T-helper 17 cell (primary cell): ENCODE measurements at places on chromosomes 6 and 20.
A peak's percentile ranks its signal among the peaks of the same experiment; 100 is the strongest.

- peaks cover 4% of the 10 kb centered on the region for H3K4me1 ChIP-seq
- peaks cover 10% of the 10 kb centered on the region for H3K36me3 ChIP-seq
- H3K27me3 ChIP-seq: no peaks in the 10 kb centered on the region
- DNase-seq: no peak
Measured at GRCh38 chr20:21190869-21191268, 65.0 kb downstream of the KIZ start.

DNA sequence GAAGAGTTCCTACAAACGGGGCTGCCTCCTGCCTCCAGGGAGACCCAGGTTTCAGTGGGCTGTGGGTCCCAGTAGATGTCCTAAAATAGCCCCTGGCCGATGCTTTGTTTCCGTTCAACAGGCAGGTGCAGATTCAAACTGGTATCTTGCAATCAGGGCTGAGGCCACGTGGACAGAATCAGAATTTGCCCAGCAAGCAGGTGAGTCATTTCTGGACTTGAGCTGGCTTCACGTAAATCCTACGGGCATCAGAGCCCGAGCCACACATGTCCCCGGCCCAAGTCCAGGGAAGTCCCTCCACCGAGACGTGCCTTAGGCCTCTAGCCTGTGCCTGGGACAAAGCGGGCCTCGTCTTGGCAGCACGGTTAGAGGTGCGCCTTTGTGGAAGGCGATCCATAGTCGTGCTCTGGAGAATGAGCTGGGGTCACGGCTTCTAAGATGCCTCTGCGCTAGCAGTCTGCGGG lies 101.6 kb upstream of the FRMD1 start:
- H3K27ac ChIP-seq: no peak overlapping the region
- no peak for DNase-seq
- H3K4me3 ChIP-seq: no peak overlapping the region
- no peaks in the 10 kb centered on the region for H3K4me1 ChIP-seq
- H3K27me3 ChIP-seq: peaks cover 23% of the 10 kb centered on the region

DNA sequence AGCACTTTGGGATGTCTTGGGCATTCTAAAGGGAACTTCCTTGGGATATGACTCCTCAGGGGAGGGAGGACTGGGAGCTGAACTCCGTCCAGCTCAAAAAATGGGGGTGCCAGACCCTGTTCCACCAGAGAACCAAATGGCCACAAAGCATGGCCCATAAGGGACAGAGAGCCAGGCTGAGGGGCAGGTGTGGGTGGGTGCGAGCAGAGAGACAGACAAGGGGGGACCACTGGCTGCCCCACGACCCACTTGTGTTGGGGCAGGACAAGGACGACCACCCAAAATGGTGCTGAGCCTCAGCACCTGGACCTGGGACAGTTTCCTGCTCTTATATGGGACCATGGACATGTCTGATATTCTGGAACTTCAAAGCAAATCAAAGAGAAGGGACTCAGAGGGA lies 148.2 kb upstream of the MLN start:
- peaks cover 2% of the 10 kb centered on the region for H3K36me3 ChIP-seq
- peaks cover 14% of the 10 kb centered on the region for H3K27me3 ChIP-seq
- peaks cover 2% of the 10 kb centered on the region for H3K4me1 ChIP-seq
- DNase-seq: no peak
- no peak overlapping the region for H3K4me3 ChIP-seq

DNA sequence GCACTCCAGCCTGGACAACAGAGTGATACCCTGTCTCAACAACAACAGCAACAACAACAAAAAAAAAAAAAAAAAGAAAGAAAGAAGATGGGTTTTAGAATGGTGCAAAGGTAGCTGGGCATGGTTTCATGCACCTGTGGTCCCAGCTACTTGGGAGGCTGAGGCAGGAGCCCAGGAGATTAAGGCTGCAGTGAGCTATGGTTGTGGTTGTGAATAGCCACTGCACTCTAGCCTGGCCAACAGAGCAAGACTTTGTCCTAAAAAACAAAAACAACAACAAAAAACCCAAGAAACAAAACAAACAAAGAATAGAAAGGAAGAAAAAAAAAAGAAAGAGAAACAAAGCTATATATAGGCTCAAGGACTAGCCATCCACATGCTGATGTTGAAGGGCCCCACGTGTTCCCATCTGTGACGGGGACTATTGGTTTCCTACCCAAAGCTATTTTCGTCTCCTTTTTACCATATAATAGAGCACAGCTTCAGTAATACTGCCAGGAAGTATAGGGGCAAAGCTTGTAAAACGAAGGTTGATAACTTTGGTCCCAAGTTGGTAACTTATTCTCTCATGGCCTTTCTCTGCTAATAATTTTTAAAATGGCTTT lies 7.9 kb upstream of the EEF1E1 start:
- H3K4me1 ChIP-seq: no peaks in the 10 kb centered on the region
- no peak overlapping the region for H3K4me3 ChIP-seq
- no peak for DNase-seq
- no peak overlapping the region for H3K27ac ChIP-seq
- peaks cover 50% of the 10 kb centered on the region for H3K27me3 ChIP-seq

GRCh38 chr6:53898026-53898795 lies 103.4 kb downstream of the LRRC1 start:
- no peak for DNase-seq
- H3K4me1 ChIP-seq: peaks cover 2% of the 10 kb centered on the region
- no peak overlapping the region for H3K4me3 ChIP-seq
- H3K27me3 ChIP-seq: no peaks in the 10 kb centered on the region
- no peak overlapping the region for H3K27ac ChIP-seq

- peak overlapping the region; percentile 68 for H3K4me3 ChIP-seq
- peaks cover 69% of the 10 kb centered on the region for H3K4me1 ChIP-seq
- H3K27ac ChIP-seq: no peak overlapping the region
- no peak for DNase-seq
Measured at GRCh38 chr20:48791014-48791413, 36.8 kb downstream of the PREX1 start.

- peaks cover 37% of the 10 kb centered on the region for H3K27me3 ChIP-seq
- no peak overlapping the region for H3K27ac ChIP-seq
- H3K4me1 ChIP-seq: peaks cover 7% of the 10 kb centered on the region
- DNase-seq: no peak
- no peaks in the 10 kb centered on the region for H3K36me3 ChIP-seq
Measured at GRCh38 chr20:1472556-1473245, 6.1 kb upstream of the NSFL1C start.

DNA sequence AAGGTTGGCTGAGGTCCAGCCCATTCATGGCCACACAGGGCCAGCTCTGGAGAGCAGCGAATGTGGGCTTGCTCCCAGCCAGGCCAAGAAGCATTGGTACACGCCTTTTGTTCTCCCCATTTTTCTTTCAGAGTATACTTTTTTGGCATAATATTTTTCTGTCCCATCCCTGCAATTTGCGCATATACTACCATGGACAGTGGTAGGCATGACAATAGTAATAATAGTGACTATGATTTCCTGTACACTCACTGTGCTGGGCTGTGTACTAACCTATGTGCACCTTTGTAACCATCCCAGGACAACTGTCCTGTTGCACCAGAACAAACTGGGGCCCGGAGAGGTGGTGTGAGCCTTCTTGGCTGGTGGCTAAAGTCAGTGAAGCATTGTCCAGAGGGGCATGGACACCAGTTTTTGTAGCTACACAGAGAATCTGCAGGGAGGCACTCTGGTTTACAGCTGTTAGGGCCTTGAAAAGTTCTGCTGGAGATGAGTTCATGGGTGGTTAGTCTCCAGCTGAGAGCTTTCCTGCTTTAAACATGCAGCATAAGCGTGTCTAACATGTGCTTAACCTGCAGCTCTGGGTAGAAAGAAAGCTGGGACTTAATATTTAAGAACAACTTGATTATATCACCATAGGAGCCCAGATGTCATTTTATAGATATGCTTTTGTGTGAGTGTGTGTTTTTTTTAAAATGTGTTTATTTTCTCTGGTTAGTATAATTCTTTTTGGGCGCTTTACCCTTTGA lies 38.2 kb downstream of the DTD1 start:
- H3K27me3 ChIP-seq: no peaks in the 10 kb centered on the region
- no peak overlapping the region for H3K4me3 ChIP-seq
- DNase-seq: no peak

GRCh38 chr6:155157101-155157500 lies 106.7 kb upstream of the CLDN20 start:
- H3K4me1 ChIP-seq: peaks cover 29% of the 10 kb centered on the region
- no peak overlapping the region for H3K27ac ChIP-seq
- no peak overlapping the region for H3K4me3 ChIP-seq
- peaks cover 2% of the 10 kb centered on the region for H3K36me3 ChIP-seq
- H3K27me3 ChIP-seq: peaks cover 6% of the 10 kb centered on the region

DNA sequence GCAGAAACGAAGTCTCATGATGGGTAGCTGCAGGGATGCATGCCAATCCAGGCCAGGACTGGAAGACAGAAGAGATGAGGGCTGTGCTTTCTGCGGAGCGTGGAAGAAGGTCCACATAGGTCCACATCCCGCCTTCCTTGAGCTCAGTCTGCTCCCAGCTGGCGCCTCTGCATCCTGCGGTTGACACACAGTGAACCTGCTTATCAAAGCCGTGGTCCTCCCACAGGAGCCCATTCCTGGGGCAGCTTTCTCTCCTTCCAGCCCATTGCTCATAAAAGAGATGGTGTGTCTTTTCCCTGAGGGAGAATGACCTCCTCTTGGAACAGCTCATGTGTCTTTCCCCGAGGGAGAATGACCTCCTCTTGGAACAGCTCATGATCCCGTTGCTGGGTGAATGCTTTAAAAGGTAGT lies 225.4 kb downstream of the CDH4 start:
- H3K36me3 ChIP-seq: no peaks in the 10 kb centered on the region
- no peak overlapping the region for H3K4me3 ChIP-seq
- H3K27me3 ChIP-seq: peaks cover 10% of the 10 kb centered on the region
- H3K27ac ChIP-seq: no peak overlapping the region

DNA sequence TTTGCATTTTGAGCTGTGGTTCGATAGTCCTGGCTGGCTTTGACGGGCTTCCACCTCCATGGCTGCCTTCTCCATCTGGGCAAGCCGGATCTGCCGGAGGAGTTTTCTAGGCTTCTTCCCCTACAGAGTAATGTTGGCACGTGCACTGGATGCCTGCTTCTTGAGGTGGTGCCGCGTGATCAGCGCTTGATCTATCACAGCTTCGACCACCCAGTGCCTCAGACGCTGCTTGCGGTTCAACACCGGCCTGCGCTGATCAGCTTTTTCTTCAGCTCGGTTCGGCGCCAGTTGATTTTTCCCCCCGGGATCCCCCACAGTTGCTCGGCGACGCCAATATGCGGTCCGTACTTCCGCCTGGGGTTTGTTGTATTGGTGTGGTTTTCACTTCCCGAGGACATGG lies 23.5 kb downstream of the FBXO5 start:
- no peak overlapping the region for H3K4me3 ChIP-seq
- no peak overlapping the region for H3K27ac ChIP-seq
- DNase-seq: no peak
- peaks cover 25% of the 10 kb centered on the region for H3K27me3 ChIP-seq

- H3K4me1 ChIP-seq: peaks cover 7% of the 10 kb centered on the region
- DNase-seq: no peak
- H3K4me3 ChIP-seq: no peak overlapping the region
- H3K27ac ChIP-seq: no peak overlapping the region
- H3K27me3 ChIP-seq: peaks cover 7% of the 10 kb centered on the region
- peaks cover 3% of the 10 kb centered on the region for H3K36me3 ChIP-seq
Measured at GRCh38 chr6:160135907-160136655, 14.5 kb downstream of the SLC22A1 start.

GRCh38 chr6:150410399-150410798 lies 41.6 kb downstream of the IYD start:
- H3K4me1 ChIP-seq: no peaks in the 10 kb centered on the region
- DNase-seq: no peak
- H3K27me3 ChIP-seq: peaks cover 72% of the 10 kb centered on the region
- no peaks in the 10 kb centered on the region for H3K36me3 ChIP-seq

DNA sequence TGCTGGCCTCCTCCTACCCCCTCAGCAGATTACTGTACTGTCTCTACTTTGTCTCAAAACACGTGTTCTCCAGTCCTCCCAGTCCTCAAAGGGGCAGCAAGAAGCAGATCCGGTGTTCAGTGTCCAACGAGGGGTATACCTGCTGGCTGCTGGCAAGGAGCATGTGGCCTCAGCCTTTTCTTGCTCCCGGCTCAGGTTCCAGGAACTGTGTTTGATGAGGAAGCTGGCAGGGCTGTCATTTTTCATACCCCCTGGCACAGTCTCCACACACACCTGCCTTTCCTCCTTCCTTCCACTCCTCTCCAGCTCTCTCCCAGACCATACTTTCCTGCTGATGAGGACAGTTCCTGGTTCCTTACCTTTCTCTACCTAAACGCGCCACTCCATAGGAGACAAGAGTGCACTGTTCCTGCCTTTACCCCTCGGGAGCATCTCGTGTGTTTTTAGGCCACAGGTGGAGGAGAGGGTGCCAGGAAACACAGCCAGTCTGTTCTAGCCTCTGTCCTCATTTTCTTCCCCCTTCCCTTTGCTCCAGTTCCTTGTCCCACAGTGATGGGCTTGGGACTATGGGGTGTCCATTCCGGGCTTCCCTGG lies 77.2 kb downstream of the SSR1 start:
- H3K27me3 ChIP-seq: no peaks in the 10 kb centered on the region
- no peak for DNase-seq
- peaks cover 5% of the 10 kb centered on the region for H3K36me3 ChIP-seq
- H3K4me1 ChIP-seq: peaks cover 14% of the 10 kb centered on the region

GRCh38 chr6:32416036-32416435 lies 9.1 kb upstream of the BTNL2 start:
- H3K27me3 ChIP-seq: peaks cover 71% of the 10 kb centered on the region
- DNase-seq: no peak
- H3K36me3 ChIP-seq: peaks cover 2% of the 10 kb centered on the region
- peak overlapping the region; percentile 52 for H3K4me3 ChIP-seq

DNA sequence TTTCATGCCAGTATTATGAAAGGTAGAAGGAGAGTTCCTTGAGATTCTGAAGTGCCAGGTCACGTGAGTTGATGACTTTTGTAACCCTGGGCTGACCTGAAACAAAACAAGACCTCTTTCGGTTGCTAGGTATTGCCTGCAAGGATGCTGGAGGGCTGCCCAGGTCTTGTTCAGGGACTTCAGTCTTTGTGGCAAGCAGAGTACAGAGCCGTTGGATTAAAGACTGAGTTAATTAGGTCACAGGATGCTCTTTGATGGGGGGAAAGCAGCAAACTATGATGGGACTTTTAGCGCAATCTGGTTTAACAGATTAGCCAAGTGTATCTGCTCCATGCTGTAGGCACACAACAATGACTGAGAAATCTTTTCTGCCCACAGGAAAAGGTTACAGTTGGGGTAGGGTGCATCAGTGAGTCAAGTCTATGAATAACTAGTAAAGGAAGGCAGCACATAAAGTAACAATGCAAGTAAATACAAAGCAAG lies 12.8 kb upstream of the ELOVL5 start:
- H3K36me3 ChIP-seq: no peaks in the 10 kb centered on the region
- peak overlapping the region; percentile 86 for H3K4me3 ChIP-seq
- peak; percentile 75 for DNase-seq
- H3K27me3 ChIP-seq: no peaks in the 10 kb centered on the region

- no peak overlapping the region for H3K27ac ChIP-seq
- no peaks in the 10 kb centered on the region for H3K27me3 ChIP-seq
- no peaks in the 10 kb centered on the region for H3K4me1 ChIP-seq
Measured at GRCh38 chr20:9493803-9494202, 20.6 kb upstream of the LAMP5 start.
